ENCODE measurements at places on chromosomes 3 and 15.

DNA sequence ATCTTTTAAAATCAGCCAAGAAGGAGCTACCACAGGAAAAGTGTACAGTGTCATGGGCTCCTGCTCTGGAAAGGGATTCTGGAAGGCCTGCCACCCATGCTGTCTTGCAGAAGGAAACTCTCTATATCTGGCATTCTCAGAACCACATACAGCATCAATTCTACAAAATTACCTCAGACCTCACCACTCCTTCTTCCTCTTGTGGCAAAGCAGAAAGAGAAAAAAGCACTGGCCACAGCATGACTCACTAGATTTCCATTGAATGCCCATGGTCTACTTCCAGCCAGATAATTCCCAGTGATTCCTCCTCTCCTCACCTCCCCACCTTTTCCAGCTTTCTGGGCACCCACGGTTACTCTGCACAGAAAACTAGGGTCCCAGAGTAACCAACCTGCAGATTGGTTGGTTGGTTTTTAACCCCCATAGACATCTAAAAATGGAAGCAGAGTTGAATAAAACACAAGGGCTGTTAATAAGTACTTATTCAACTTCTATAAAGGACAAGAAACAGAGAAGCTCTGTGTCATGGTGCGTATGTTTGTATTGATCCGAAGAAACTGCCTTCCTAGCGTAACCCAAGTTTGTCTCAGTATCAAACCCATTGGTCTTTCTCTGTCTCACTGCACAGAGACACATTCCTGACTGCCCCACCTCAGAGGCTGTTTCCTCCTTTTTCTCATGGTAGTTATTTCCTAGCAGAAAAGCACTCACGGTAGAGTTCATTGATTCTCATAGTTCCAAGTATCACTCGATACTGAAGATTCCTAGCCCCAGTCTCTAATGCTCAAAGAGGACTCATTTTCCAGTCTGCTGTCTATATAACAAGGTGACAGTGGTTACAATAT is 67.7 kb downstream of the LDHAL6B start:
- DNase-seq = peak; percentile 56

GRCh38 chr3:10771486-10772270 is 44.4 kb upstream of the SLC6A11 start:
- no peak for DNase-seq

GRCh38 chr3:142931222-142931621 is 32.3 kb downstream of the PAQR9 start:
- DNase-seq = no peak

- DNase-seq = peak; percentile 65
These were observed 6.1 kb upstream of the CP start for GRCh38 chr3:149227591-149228268.

DNA sequence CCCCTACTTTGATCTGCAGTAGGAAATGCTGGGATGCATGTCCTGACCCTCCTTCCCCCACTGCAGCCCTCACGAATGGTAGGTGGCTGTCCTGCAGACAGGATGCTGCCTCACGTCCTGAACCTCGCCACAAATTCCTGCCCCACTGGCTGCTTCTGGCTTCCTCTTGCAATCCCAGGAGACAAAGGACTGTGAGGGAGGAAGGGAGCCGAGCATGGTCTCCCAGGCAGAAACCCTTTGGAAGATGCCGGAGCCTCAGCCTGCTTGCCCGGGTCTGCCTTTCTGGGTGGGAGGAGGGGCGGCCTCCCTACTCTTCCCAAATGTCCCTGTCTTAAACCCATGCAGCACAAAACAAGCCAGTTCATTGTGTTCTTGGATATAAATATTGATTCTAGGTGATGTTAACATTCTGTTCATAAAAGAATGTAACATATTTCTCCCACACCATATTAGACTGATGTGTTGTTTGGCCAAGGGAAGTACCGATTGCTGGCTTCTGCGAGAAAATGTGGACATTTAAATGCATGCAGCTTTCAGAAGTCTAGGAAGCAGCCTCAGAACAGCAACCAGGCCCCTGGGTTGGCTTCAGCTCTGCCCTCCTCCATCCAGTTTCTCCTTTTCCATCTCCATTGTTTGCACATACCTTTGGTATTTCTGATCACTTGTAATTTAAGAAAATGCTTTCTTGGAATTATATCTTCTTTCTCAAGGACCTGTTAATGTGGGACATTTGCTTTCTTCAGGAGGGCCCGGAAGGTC is 75.3 kb downstream of the HMG20A start:
- peak; percentile 59 for DNase-seq

GRCh38 chr3:52233968-52234367 is 5.0 kb downstream of the TWF2 start:
- no peak for DNase-seq

DNA sequence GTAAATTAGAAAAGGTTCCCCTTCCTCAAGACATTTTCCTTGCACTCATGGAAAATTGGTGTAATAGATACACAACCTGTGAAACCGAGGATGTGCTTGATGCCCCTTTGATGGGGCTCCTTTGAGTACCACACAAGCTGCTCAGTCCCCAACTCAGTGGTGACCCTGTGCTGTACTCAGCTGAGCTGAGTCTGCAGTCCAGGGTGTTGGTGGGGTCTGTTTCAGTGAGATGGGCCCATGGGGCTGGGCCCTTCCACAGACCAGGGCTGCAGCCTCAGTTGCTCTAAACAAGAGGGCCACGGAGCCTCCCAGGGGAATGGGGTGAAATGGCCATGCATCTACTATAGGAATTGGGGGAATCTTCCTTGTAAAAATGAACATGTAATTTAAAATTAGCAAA is 39.3 kb downstream of the KY start:
- DNase-seq = no peak

DNA sequence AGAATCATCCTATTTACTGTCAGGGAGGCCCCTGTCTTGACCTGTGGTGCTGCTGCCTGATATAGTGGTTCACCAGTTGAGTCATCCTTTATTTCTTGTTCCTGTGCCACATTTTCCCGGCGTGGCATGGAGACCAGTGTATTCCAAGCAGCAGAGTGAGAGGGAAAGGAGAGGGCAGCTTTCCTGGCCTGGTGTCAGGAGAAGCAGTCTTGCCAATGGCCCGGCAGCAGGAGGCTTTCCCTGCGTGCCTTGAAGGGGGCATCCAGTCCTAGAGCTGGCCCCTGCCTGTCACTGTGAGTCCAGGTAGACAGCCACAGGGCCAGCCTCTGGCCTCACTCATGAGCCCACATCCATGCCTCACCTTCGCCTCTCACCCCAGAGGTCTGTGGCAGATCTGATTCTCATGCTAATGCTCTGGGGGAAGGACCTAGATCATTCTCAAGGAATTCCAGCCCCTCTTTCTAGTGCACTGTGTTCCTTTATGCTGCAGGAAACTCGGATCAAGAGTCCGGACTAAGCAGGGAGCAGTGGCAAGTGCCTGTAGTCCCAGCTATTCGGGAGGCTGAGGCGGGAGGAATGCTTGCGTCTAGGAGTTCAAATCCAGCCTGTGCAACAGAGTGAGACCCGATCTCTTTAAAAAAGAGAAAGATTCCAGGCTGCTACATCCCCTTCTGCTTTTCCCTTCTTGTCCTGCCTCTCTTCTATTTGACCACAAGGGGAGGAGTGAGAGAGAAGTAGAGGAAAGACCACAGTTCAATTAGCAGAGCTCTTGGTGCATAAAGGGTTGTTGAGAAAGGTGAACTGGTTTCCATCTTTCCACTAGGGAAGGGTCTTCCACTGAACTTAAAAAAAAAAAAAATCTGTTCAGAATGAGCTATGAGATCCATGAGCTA is 66.8 kb upstream of the HACD2 start:
- no peak for DNase-seq

DNA sequence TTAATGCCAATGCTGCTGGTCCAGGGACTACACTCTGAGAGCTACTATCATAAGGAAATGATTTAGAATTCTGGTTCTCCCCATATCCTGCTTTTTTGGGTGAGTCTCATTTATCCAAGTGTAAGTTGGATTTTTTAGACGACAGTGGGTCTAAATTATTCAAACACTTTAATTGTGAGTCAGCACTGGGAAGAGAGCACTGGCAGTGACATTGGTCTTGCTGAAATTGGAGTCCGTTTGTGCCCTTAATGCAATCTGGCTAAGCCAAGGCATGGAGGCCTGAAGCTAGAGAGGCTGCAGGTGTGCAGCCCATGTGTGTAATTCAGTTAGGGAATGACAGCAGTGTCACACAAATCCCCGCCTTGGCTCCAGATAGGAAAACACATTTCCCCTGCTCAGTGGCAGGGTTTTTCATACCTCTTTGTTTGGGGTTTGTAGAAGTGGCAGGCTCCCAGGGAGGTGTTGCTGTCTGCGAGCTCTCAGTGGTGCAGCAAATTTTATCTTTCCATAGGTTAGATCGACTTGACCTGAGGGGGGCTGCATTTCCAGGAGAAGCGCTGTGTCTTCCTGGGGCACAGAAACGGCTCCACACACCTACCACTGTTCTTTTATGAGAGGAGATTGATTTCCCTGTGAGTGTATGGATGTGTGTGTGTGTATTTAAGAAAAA is 197.7 kb downstream of the CD47 start:
- DNase-seq = no peak

DNA sequence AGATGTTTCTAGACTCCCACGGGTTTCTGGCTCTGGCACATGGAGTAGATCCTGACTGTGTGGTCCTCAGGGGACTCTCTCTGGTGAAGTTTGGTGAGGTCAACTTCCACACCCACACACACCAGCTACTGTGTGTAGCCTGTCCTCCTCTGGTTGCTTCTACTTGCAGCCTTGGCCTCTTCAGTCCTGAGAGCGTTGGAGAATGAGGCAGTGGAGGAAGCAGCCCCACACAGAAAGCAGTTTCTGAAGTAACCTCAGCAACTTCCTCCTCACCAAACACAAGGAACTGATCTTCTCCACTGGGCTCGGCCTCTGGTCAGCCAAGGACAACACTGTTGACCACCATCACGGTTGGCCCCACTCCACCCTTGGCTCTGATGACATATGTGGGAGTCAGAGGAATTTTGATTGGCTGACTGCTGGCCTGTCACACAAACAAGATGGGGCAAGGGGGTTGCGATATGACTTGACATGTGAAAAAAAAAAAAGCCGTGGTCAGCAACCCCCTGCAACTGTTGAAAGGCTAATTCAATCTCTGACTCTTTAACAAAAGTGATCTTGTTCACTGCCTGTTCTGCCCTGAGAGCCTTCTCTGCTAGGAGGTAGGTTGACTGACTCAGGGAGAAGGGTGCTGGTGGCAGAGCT is 19.6 kb downstream of the CD86 start:
- no peak for DNase-seq

DNA sequence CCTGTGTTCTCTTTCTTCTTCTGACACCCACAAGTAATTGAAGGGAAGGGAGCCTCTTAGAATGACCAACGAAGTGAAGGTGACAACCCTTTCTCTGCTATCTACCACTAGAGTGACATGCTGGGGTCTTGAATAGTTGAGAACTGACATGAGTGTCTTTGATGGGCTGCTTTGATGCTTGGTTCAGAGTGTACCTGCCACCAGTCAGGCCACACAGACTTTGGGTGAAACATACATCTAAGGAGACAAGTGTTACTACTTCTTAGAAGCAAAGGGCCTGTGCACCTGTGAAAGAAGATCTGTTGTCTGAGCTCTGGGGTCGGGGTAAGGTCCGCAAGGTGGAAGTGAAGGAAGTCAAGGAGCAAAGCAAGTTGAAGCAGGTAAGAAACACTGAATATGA is 1040.7 kb upstream of the CFAP20DC start:
- DNase-seq = no peak

GRCh38 chr3:126746395-126747177 is 42.5 kb downstream of the CHCHD6 start:
- peak; percentile 76 for DNase-seq

DNA sequence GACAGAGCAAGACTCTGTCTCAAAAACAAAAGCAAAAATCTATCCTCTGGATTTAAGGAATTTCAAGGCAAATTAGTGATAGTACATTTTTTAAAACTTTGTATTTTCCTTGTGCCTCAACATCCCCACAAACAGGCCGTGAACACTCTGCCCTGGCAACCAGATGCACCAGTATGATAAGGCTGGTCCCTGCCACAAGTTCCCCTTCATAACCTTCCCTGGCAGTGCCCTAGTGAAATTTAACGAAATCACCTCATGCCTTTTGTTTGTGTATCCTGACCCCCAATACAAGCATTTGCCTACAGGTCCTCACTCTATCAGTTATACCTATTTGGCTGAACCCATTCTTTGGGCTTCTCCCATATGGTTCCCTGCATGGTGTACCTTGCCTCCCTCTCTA is 107.4 kb upstream of the FLNB start:
- no peak for DNase-seq

- DNase-seq = peak; percentile 69
These were observed 453.0 kb upstream of the CFAP20DC start for GRCh38 chr3:59502806-59503205.

DNA sequence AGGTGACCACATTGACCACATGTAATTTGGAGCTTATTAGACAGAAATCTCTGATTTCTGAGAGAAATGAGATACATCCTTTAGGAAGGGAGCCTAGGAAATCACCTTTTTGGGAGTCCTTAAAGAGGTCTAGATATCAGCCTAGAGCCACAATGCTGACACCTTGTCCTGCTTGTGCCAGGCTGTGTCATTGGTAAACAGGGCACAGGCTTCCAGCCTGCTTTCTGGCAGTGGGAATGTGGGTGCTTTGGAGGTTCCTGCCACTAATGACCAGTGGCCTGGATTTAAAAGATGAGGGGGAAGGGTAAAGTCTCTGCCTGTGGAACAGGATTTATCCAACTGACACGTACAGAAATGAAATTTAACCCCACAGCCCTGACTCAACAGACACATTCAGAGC is 169.8 kb upstream of the KBTBD8 start:
- DNase-seq = no peak

GRCh38 chr15:80887148-80887547 is 102.5 kb downstream of the MESD start:
- DNase-seq = peak; percentile 45

DNA sequence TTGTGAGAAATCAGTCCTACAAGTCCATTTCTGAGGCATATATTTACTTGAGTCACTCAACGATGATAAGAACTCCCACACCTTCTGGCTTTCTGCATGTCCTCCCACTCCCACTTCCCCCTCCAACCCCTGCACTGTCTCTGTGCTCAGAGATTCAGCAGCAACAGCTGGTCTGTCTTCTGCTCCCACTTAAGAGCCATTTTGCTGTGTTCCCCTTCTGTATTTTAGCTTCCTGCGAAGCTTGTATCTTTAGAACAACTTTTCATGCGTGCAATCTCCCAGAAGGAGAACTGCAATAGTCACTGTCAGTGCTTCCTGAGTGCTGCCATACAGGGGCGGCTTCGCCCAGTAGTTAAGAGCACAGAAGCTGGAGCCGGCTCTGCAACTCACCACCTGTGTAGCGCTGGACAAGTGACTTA is 90.0 kb upstream of the SPATA12 start:
- no peak for DNase-seq

GRCh38 chr3:464255-464654 is 267.7 kb downstream of the CHL1 start:
- no peak for DNase-seq
